ENCODE measurements at places on chromosomes 12 and 14.

DNA sequence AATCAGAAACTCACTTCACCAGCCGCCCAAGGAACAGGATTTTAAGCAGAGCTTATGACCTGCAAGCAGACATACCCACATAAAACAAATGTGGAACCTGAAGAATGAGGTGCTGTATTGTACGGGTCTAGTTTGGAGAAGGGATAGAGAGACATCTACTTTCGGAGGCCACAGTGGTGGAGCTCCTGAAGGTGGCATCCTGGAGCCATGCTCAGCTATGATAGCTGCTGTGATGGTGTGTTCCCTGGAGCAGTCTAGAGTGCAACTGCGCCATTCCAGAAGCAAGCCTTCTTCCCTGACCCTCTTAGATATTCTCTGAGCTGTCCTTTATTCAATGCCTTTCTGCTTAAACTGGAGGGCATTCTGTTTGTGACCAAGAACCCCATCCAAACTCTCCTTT lies 402.6 kb downstream of the FUT8 start:
- no peak for DNase-seq

GRCh38 chr12:12017798-12018197 lies 52.9 kb upstream of the BCL2L14 start:
- no peak for DNase-seq

DNA sequence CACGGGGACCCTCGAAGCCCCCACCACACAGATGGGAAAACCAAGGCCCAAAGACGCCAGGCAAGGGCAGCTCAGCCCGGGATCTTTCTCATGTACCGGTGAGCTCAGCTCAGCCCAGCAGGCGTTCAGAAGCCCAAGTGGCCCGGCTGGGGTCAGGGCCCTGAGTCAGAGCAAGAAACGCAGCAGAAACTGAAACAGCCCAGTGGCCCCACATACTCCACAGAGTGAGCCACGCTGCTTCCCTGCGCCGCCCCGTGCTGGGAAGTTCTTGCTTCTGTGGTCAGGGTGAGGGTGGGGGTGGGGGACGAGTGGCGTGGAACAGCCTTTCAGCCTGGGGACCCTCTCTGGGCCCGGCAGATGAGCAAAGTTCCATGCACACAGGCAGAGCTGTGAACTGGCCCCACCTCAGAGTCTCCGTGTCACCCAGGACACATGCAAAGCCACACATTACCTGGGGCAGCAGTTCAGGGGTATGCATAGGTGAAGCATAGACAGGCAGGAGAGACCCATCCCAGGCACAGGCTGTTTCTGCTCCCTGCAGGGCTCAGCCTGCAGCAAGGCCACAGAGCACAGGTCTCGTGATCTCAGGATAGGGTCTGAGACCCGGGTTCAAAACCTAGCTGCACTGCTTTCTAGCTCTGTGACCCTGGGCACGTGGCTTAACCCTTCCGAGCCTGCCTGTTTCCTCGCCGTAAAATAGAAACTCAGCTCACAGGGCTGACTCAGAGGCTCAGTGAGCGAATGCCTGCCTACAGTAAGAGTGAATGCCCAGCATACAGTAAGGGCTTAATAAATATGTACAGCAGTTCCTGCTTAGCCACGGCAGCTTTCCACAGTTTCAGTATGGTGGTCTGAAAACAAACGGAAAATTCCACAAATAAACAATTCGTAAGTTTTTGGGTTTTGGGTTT lies 21.6 kb downstream of the NCOR2 start:
- no peak for DNase-seq

- DNase-seq, result no peak
These were observed 5.4 kb downstream of the SFSWAP start for GRCh38 chr12:131716282-131716681.

- peak; percentile 5 for DNase-seq
These were observed 59.2 kb downstream of the ERC1 start for GRCh38 chr12:1050059-1050707.

DNA sequence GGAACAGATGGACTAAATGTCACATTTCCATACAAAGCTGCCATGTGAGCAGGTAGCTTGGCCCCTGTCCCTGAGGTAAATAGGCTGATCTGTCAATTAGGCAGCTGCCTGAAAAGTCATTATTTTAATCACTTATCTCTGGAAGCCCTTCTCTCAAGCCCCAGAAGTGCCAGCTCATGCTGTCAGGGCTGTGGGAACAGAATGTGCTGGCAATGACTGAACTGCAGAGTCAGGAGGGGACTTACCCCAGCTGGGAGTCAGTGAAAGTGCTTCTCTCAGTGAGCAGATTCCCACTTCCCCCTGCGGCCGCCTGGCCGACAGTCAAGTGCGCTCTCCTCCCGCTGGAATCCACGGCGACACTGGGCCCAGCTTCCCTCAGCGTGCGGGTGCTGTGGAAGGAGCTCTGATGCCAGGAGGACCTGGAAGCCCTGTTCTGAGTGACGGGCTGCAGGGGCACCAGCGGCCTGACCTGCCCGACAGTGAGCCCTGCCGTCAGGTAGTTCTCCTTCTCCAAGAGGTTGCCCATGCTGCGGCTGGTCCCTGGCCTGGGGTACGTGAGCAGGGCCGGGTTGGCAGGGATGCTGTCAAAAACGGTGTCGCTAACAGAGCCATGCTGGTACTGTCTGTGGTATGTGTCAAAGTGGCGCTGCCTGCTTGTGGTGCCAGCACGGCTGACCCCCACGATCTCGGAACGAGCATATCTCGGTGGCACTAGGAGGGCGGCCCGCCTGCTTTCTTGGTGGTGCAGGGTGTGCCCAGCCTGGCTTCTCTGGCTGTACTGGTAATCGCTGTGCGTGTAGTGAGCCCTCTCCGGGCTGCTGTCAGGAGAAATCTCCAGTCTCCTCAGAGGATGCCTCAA lies 18.7 kb downstream of the PKP2 start:
- DNase-seq, result no peak

DNA sequence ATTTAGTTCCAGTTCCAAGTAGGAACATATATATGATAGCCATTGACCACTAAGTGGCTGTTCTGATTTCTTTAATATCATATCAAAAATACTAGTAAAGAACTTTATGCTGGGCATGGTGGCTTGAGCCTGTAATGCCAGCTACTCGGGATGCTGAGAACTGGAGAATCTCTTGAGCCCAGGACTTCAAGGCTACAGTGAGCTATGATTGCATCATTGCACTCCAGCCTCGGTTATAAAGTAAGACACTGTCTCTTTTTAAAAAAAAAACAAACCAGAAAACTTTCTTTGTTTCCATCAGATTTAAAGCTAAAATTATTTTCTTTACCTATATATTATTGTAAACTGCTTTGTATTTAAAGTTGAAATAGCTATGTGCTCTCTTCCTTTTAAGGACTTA lies 127.0 kb downstream of the SCAF11 start:
- no peak for DNase-seq

- peak; percentile 94 for DNase-seq
These were observed 25.5 kb downstream of the SLC25A3 start for GRCh38 chr12:98618952-98619351.

DNA sequence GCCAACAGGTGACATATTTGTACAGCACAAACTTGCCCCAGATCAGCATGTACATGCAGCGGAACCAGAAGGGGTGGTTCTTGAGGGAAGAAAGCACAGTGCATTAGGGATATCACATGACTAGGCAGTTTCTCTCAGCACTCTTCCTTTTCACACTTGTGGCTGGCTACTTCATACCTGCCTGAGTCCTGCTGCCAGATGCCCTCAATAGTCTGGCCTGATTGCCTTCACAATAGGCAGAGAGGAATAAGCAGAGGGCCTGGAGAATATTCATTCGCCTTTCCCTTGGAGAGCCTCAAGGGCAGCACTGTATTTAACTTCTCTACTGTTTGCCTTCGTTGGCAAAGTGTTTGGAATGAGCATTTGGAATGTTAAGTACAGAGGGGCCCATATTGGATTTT lies 7.9 kb downstream of the EMG1 start:
- no peak for DNase-seq

DNA sequence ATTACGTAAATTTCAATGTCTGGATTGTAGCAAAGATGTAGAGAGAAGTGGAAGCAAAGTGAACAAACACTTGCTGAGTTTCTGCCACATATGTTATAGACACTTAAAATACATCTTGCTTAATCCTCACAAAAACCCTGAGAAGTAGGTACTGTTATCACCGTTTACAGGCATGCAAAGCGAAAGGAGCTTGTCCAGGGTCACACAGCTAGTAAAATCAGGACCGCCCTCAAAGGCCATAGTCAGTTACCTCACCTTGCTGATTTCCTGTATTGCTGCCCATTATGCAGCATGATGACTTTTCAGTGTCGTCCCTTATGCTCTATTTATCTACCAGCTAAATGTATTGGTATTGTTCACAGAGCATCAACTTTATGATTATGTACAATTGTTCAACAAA lies 39.8 kb downstream of the TRHDE start:
- DNase-seq, result no peak

GRCh38 chr12:5345534-5345933 lies 86.4 kb upstream of the NTF3 start:
- DNase-seq, result no peak

DNA sequence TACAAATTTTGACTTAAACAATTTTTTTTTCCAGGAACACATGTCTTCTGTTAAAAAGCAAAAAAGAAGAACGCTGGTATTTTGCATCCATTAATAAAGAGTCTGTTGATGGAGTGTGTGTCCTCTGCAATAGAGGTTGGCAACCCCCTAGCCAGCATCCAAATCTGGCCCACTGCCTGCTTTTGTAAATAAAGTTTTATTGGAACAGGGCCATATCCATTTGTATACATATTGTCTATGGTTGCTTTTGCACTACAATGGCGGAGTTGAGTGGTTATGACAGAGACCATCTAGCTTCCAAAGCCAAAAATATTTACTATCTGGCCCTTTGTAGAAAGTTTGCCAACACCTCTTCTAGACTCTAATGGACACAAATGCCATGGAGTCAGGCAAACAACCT lies 49.6 kb downstream of the CCDC92 start:
- DNase-seq, result no peak

DNA sequence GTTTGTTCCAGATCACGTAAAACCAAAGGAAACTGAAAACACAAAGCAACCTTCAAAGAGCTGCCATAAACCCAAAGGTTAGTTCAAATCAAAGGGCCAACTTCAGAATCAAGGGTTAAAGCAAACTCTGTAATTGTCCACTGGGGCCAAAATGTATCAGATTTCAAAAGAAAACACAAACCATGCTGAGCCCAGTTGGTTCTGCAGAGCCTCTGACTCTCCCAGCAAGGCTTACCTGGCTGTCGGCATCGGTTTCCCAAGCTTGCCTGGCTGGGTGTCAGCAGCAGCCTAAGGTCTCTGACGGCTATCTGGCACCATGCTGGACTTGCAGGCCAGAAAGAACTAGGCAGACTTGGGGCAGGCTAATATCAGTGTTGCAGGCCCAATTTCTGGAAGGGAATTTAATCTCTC lies 125.3 kb downstream of the DAD1 start:
- DNase-seq, result no peak

DNA sequence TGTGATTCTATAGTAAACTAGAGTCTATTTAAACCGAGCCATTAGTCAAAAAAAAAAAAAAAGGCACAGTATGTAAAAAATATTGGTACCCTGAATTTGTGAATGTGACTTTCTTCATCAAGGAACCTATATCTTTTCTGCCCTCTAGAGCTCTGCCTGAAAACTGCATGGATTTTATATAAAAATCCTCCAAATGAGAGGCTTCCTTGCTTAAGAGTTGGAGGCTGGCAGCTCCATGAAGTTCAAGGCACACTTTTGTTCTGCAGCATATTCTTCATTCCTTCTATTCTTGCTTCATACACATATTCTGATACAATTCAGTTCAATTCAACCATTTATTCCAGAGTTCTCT lies 23.1 kb upstream of the NKX2-8 start:
- no peak for DNase-seq

DNA sequence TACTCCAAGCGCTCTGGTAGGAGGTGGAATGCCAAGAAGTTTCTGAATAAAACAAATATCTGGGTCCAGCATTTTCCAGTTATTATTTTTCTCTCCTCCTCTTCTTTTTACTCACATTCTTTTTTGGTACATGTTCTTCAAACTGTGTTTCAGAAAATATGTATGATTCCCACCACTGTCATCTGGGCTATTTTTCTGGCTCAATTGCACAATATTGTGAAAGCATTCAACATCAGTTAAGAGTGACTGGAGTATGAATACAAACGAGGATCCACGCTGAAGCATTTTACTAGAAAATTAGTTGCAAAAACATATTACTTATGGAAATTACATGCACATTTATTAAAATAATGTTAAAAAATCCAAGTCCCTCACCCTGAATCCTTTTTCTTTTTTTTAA lies 61.5 kb downstream of the KCNMB4 start:
- DNase-seq, result no peak

- no peak for DNase-seq
These were observed 178.2 kb upstream of the HIF1A start for GRCh38 chr14:61516964-61517653.

GRCh38 chr12:22399464-22400180 lies 65.1 kb upstream of the ST8SIA1 start:
- DNase-seq, result peak; percentile 70

GRCh38 chr12:19421503-19422282 lies 17.6 kb upstream of the AEBP2 start:
- DNase-seq, result no peak

GRCh38 chr14:101977311-101978071 lies 13.1 kb downstream of the DYNC1H1 start:
- no peak for DNase-seq

DNA sequence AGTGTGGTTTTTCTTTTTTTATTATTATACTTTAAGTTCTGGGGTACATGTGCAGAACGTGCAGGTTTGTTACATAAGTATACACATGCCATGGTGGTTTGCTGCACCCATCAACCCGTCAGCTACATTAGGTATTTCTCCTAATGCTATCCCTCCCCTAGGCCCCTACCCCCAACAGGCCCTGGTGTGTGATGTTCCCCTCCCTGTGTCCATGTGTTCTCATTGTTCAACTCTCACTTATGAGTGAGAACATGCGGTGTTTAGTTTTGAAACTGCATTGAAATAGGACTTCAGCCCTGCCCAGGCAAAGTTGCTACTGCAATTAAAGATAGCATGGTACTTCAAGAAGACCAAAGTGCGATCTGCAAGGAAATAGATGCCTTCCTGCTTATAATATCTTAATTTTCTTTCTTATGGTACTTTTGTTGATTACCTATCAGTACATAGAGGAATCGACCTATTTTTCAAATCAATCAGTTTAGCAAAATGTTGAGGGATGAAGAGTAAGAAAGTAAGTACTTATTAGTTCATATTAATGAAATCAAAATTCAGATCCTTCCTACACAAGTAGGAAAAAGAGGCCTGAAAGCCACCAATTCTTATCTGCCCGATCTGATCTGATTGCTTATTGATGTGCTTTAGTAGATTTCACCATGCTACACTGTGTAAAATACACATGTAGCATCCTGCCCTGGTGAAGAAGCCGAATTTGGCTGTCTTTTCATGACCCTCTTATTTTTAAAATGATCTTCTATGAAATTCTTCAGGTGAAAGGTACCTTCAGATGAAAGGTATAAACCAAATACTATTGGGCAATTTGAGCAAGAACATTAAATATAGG lies 1.6 kb downstream of the LTA4H start:
- no peak for DNase-seq

DNA sequence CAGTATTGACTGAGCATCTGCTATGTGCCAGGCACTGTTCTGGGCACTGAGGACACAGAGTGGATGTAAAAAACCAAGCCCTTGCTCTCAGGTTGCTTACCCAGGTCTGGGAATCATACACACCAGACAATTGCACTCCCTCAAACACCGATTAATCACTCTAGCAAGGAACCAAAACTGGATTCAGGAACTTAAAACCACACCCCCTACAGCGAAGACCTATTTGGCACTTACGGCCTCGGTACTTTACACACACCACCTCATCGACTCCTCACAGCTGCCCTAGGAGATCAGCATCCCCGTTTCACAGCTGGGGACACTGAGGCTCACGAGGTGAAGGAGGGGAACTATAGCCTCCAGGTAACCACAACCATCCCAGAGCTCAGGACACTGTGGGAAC lies 1.6 kb downstream of the GLTP start:
- no peak for DNase-seq
